Stimulated activated CD8-positive, alpha-beta memory T cell treated with anti-CD3 and anti-CD28 coated beads, Interleukin-15, amount 100 ng/mL, for 4 hours (primary cell): ENCODE measurements at places on chromosomes 7 and 10.

DNA sequence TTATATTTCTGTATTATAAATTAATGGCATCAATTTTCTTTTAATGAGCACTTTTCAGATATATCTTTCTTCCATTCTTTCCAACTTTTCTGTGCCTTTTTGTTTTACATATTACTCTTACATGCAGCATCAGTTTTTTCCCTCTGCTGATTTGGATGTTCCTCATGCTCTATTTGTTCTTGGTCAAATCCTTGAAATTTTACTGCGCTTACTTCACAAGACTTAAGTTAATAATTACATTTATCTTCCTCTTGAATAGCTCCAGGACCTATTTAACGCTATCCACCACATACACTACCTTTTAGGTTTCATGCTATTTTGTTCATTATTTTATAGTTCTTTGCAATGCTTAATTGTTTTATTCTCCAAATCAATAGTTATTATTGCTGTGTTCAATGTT lies 97.6 kb upstream of the CTTNBP2 start:
- DNase-seq, result no peak

DNA sequence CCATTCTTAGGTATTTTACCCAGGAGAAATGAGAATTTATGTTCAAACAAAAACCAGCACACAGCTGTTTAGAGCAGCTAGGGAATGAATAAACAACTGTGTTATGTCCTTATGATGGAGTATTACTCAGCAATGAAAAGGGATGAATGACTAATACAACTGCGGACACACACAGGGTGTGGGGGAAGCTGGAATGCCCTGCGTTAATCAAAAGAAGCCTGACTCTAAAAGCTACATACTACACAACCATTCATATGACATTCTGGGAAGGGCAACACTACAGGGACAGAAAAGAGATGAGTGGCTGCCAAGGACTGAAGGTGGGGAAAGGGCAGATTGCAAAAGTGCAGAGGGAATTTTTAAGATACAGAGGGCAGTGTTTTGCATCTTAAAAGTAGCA lies 64.0 kb downstream of the DLG5 start:
- DNase-seq, result no peak

DNA sequence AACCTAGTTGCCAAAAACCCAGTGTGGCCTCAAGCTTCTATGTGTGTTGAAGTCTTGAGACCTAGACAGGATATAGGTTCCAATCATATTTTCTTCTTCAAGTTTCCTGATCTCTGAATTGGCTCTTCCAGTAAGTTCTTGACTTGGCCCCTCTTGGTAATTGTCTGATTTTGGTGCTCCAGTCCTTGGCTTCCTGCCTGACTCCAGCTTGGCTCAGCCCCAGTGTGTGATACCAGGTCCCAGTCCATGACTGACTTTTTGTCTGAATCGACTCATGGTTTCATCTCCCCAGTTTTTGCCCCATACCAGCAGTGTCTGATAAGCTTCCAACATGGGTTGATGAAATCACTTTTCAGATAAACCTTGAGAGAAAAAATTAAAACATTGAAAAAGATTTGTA lies 72.3 kb downstream of the FAS start:
- no peak for DNase-seq

DNA sequence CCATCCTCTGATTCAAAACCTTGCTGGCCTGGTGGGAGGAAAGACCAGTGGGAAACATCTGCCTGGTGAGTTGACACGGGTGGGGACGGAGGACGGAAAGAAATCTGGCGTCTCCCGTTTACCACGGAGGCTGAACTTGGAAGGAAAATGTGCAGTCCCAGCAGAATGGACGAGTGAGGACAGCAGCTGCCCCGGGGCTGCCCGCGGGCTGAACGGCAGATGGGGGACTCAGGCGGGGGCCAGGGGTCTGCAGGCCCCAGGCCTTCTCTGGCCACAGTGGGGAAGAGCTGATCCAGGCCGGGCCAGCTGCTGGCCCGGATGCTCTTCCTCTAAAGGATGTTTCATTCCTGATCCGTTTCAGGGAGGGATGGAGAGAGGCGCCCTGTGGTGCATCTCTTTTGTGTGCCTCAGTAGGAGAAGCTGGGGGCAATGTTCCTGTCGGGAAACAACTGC lies 147.5 kb upstream of the CHST15 start:
- no peak for DNase-seq

DNA sequence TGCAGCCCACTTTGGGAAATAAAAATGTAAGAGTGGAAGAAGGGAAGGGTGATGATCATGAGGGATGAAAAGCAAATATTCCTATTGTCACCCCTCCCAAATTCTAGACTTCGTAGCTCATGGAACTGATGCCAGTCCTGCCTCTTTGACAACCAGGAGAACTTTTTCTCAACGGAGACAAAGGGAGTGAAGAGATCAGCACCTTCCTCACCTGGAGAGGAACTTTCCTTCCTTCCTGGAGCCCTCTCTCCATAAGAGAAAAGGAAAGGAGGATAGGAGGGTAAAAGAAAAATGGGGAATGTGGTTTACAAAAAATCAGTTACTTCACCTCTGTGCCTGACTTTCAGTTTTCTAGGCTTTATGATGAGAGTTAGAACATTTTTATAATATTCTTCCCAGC lies 3.4 kb downstream of the TBX20 start:
- DNase-seq, result no peak

DNA sequence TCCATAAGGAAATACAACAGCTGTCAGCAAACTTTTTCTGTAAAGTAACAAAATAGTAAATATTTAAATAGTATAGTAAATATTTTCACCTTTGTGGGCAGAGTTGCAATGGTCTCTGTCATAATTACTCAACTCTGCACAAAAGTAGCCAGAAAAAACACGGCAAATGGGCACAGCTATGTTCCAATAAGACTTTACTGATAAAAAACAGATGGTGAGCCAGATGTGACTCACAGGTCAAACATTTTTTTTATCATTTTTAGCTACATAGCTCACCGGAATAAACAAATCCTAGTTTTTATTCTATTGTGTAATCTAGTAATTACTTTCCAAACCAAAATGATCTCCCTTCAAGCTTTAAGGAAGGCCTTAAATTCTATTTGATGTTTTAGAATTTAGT lies 55.3 kb downstream of the NCAPG2 start:
- no peak for DNase-seq

- no peak for DNase-seq
Observed at GRCh38 chr10:120732067-120732466, 119.1 kb upstream of the WDR11 start.

GRCh38 chr7:85103357-85103756 lies 83.5 kb downstream of the SEMA3D start:
- DNase-seq, result no peak

GRCh38 chr7:48389977-48390376 lies 218.7 kb downstream of the ABCA13 start:
- no peak for DNase-seq
